ENCODE measurements at places on chromosomes 13 and 19.

DNA sequence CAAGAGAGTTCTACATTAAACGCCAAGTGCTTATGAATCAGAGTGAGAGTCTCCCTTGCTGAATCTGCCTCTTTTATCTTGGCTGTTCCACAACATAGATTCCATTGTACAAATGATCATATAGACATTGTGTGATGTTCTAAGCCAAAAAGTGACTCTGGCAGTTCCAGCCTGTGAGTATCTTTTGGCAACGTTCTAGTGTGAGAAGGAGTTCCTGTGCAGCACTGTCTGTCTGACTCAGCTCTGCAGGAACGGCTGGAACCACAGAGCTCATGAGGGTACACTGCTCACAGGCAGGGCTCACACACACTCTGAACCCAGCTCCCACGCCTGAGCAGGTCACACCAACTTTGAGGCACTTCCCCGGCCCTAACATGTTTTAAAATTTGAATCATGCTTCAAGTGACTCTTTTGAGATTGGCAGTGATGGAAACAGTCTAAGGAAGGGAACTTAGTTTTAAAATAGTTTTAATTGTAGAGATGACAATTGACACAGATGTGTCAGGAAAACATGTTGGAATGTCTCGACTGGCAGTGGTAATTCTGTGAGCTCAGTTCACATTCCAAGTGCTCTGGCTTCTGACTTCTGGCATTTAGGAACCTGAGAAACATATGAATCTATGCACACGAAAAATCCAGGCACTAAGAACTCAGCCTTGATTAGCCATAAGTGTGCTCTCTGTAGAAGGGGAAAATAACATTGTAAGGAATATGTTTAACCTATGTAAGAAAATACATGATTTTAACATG is 272.0 kb downstream of the UQCRFS1 start:
- DNase-seq: no peak

GRCh38 chr19:45780448-45781213 is 1.7 kb downstream of the DMPK start:
- DNase-seq: no peak

DNA sequence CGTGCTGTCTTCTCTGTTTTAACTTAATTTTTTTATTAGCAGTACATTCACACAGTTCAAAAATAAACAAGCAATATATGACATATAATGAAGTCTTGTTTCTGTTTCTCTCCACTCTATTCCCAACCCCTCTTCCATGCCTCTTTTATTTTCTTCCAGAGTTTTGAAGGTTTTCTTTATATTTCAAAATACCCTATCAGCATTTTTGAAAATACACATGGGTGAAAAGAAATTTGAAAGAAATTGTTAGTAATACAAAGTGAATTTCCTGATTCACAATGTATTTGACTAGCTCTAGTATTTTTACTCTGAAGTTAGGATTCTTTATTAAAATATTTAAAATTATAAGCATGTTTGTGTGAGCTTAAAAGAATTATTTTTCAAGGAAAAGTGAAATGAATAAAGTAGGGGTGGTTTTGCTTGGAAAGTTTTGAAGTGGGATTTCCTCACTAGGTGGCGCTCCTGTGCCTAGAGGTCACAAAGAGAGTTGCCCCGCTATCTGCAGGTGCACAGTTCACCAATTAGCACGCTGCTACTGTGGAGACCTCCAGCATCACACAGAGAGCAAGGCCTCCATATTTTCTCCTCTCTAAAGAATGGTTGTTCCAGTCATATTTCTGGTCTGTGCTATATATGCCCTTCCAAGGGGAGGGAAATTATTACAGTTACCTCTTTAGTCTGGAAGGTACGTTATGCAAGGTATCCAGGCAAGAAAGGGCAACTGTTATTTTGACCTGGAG is 37.6 kb downstream of the SOX21 start:
- peak; percentile 25 for DNase-seq

- DNase-seq: no peak
These were observed 684.8 kb downstream of the DIAPH3 start for GRCh38 chr13:59478908-59479307.

DNA sequence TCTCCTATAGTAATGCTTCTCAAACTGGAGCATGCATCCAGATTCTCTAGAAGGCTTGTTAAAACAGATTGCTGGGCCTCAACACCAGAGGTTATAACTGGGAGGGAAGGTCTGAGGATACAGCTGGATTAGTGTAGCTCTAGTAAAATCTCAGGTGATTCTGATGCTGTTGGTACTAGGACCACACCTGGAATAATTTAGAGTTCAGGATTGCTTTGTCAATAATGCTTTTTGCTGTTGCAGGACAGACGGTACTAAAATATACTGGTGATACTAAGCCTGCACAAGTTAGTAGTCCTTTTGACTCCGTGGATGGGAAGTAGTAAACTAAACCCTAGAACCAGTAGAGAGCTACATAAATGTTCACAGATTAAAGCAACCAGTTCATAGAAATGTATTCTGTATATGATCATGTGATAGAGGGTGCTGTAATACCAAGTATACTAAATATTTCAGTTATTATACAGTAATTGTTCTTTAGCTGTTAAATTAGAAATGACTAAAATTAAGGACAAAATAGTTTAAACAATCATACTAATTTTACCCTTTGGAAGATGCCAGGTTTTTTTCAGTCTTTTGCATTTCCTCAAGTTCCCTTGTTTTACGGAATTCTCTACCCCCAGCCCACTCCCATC is 258.2 kb upstream of the STARD13 start:
- no peak for DNase-seq

DNA sequence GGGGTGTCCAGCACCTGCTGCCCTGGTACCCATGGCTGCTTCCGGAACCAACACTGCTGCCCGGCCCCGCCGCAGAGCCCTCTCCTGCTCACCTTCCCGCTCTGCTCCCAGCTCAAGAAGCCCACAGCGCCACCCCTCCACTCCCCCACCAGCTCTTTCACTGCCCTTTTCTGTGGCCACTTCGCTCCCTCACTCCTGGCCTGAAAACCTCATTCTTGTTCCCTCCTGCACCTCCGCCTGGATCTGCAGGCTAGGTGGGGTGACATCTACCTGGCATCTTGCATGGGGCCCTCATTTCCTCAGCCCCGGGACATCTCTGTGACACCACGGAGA is 6.4 kb downstream of the ZNF787 start:
- DNase-seq: no peak

- DNase-seq: no peak
These were observed 16.2 kb upstream of the TNFRSF19 start for GRCh38 chr13:23554000-23554399.

GRCh38 chr13:111121506-111121905 is 6.4 kb downstream of the ARHGEF7 start:
- no peak for DNase-seq

GRCh38 chr13:95697052-95697680 is 20.2 kb downstream of the DNAJC3 start:
- DNase-seq: no peak

- no peak for DNase-seq
These were observed 102.4 kb downstream of the EFNB2 start for GRCh38 chr13:106433066-106433465.

DNA sequence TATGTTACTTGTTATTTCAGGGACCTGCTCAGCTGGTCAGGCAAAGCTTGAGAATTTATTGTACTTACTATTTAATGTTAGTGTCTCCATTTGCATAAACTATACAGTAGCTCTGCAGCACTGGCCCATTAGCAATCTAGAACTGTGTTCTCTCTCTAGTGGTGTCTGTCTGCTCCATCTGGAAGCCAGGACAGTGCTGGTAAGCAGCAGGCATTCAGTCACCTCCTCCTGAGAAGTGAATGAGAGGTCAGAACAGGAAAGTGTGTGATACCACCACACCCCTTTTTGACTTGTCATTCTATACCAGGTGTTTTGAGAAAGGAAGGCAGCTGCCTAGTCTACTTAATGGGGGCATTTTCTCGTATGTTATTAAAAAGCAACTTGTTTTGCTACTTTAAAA is 3.9 kb downstream of the COG3 start:
- DNase-seq: no peak

DNA sequence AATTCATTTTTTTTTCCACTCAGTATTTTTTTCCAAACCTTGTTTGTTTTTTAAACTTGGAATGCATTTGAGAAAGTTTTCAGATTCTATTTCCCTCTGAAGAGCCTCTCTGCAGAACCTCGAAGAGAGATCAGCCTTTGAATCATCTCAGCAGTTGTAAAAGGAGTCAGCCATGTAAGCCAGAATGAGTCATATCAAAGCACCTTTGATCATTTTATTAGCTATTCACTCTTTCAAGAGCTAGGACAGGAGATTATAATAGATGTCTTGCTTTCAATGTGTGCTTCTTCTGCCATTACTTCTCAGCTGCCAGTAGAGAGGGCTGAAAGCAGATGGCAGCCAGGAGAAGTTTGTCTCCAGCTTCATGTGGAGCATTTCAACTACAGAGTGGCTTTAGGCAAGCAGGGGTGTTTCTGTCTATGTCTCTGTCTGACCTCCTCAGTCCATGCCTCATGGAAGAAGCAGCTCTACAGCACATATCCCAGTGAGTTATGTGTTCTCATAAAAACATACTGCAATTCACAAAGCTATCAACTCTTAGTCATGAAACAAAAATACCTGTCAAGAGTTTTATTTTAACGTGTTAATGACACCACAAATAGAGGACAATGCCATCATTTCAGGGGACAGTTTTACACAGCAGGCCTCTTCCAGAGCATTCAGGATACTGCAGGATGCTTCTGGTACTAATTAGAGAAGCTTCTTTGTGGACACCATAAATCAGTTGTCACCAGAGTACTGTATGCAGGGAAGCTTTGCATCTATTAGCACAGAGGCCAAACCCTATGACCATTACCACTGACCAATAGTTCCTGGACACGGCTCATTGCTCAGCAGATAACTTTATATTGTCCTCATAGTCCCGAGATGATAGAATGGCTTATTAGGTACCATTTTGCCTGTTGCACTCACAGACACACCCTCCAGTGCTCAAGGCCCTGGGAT is 94.3 kb downstream of the NHLRC3 start:
- no peak for DNase-seq

DNA sequence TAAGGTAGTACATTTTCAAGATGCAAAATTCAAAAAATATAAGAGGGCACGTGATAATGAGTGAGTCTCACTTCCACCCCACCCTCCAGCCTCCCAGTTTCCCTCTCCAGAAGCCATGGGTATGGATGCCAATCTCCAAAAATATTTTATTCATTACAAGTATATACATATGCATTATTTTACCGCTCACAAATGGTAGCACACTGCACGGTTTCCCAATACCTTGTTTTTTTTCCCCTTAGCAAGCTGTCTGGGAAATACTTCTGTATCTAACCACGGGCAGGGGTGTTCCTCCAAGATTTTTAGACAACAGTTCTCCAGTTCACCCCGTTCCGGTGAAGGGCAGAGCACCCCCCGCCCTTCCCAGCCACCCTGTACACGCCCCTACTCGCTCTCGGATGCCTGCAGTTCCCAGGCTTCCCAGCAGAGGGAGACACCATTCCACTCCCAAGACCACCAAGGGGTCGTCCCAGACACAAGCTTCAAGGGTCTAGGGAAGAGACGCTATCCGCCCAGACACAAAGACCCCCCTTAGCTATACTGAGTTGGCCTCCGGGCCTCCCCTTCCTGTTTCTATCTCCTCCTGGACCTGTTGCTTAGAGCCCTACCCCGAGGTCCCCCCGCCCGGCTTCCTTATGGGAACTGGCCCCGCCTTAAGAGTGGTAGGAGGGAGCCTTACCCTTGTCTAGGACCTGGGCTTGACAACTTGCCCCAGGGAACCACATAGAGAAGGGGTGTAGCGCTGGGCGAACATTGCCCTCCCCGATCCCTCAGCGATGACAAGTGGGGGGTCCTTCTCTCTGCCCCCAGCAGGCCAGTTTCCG is 1.1 kb upstream of the FXYD3 start:
- DNase-seq: peak; percentile 50

DNA sequence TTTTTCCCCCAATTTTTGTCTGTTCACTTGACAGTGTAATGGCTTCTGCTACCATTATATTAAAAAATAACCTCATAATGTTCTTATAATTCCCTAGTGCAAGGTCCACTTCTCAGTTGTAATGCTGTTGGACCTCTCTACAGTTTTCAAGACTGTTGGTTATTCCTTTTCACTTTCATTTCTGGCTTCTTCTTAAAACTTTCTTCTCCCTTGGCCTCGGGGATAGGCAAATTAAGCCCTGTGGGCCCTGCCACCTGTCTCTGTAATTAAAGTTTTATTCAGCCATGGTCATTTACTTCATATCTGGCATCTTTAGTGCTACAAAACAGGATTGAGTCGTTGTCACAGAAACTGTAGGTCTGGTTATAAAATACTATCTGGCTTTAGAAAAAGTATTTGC is 313.5 kb downstream of the KLF12 start:
- no peak for DNase-seq

DNA sequence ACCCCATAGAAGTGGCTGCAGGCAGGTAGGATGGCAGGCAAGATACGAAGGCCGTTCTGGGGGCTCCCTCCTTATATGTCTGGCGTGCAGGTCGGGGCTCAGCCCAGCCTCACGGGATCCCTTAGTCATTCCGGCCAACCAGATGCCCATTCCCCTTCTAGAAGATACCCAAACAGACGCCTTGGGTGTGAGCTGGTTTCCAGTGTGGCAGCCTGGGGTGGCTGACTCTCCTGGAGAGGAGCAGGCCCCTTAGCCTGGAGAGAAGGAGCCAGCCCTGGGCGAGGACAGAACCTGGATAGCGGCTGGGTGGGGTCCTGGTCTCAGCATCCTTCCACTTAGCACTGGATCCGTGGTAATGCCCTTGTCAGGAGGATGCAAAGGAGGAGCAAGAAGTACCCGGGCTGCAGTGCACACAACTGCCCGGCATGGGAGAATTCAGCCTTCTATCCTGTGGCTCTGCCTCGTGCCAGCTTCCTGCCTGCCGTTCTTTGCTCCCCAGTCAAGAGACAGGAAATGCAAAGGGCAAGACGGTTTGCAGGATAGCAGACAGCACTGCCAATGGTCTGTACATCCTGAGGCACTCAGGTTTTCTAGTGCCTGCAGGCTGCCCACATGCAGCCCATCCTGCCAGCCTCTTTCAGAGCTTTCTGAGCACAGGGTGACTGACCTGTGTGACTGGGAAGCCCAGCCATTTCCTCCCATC is 56.7 kb upstream of the WASF3 start:
- DNase-seq: no peak

- DNase-seq: no peak
These were observed 58.8 kb upstream of the UBL3 start for GRCh38 chr13:29909081-29909730.

DNA sequence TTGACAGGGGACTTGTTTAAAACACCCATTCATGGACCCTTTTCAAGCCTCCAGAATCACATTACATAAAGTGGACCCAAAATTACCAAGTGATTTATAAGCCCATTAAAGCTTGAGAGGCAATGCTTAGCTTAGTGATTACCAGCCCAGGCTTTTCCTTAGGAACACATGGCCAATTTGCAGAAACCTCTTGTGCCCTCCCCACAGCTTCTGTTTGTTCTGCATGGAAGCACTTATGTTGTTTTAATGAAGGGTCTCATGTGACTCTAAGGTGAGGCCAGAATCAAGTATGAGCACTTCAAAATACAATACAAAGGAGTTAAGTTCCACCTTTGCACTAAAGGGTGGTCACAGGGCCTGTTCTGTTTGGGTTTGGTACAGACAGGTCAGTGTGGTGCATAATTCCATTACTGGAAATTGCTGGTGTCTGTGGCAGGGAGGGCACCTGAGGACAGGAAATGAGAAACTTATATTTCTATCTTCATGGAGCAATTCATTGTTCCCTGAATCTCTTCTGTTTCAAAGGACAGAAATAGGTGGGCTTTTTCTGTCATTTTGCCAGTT is 15.3 kb downstream of the ZNF486 start:
- no peak for DNase-seq
